ENCODE measurements at places on chromosomes 16 and 17. TPM values are rescaled to one million over a fixed set of nuclear protein-coding genes. Genes with fewer than 3 reads are reported as not detected.

HOXB8 gene
- total RNA-seq: under 0.01 TPM

RAB11FIP4 gene
- 0.19 TPM for total RNA-seq

PRKCB gene
- total RNA-seq: not detected

CXCL16 gene
- total RNA-seq: 0.58 TPM

NLRC3 gene
- total RNA-seq: 0.19 TPM

CKLF gene
- 115 TPM for total RNA-seq

TMEM132E gene
- under 0.01 TPM for total RNA-seq

CES1 gene
- total RNA-seq: under 0.01 TPM

KRTAP2-2 gene
- total RNA-seq: not detected

TP53TG3C gene
- total RNA-seq: 0.19 TPM

KRTAP4-1 gene
- total RNA-seq: not detected

SLC5A2 gene
- under 0.01 TPM for total RNA-seq

SOX8 gene
- total RNA-seq: 0.77 TPM

TVP23A gene
- not detected for total RNA-seq

SLC52A1 gene
- 0.28 TPM for total RNA-seq

DLX4 gene
- not detected for total RNA-seq
